ENCODE measurements at places on chromosomes 1 and 21. TPM values are rescaled to one million over a fixed set of nuclear protein-coding genes. Genes with fewer than 3 reads are reported as not detected.

Gene ELF3
- under 0.01 TPM for total RNA-seq

Gene KCNK1
- not detected for total RNA-seq

Gene ANKRD35
- under 0.01 TPM for total RNA-seq

Gene GJA9
- not detected for total RNA-seq

Gene TNFSF4
- total RNA-seq: 1.4 TPM

Gene LCE3E
- total RNA-seq: not detected

Gene PPFIA4
- total RNA-seq: 0.11 TPM

Gene MAP3K21
- 0.54 TPM for total RNA-seq

Gene PALMD
- 8.0 TPM for total RNA-seq

Gene AK4
- 15.8 TPM for total RNA-seq

Gene KCNT2
- total RNA-seq: under 0.01 TPM

Gene KRTAP11-1
- not detected for total RNA-seq

Gene ST7L
- 18.2 TPM for total RNA-seq

Gene CR1L
- not detected for total RNA-seq

Measured in dermis lymphatic vessel endothelial cell (primary cell).